ENCODE measurements at places on chromosomes 1 and 21. TPM values are rescaled to one million over a fixed set of nuclear protein-coding genes. Genes with fewer than 3 reads are reported as not detected.
A peak's percentile ranks its signal among the peaks of the same experiment; 100 is the strongest.

Gene NBPF6
- total RNA-seq = not detected

DNA sequence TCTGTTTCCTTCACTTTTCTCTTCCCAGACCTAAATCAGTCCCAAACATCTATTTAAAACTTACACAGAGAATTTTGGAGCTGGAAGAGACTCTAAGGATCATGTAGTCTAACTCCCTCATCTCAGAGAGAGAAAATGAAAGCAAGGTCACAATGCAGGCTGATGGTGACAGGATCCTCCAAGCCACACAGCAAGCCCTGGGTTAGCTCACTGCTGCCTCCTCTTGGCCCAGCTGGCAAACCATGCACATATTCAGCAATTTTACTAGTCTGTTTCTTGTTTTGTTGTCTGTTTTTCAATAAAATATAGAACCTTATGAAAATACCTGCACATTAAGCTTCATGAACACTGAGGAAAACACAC, 27.7 kb upstream of the LY9 start:
- H3K27ac ChIP-seq = peak overlapping the region; percentile 15
- H3K4me3 ChIP-seq = no peak overlapping the region
- peak; percentile 76 for DNase-seq
- no peaks in the 10 kb centered on the region for H3K36me3 ChIP-seq
- no peaks in the 10 kb centered on the region for H3K27me3 ChIP-seq

GRCh38 chr1:68464891-68465290, 15.1 kb upstream of the RPE65 start:
- H3K4me3 ChIP-seq = no peak overlapping the region
- H3K27ac ChIP-seq = no peak overlapping the region
- no peak for DNase-seq
- no peaks in the 10 kb centered on the region for H3K4me1 ChIP-seq

GRCh38 chr1:82386365-82387011, 585.8 kb downstream of the ADGRL2 start:
- no peaks in the 10 kb centered on the region for H3K4me1 ChIP-seq
- no peak overlapping the region for H3K27ac ChIP-seq

GRCh38 chr1:72397786-72398185, 115.4 kb upstream of the NEGR1 start:
- H3K36me3 ChIP-seq = no peaks in the 10 kb centered on the region
- no peaks in the 10 kb centered on the region for H3K4me1 ChIP-seq
- H3K27me3 ChIP-seq = no peaks in the 10 kb centered on the region

DNA sequence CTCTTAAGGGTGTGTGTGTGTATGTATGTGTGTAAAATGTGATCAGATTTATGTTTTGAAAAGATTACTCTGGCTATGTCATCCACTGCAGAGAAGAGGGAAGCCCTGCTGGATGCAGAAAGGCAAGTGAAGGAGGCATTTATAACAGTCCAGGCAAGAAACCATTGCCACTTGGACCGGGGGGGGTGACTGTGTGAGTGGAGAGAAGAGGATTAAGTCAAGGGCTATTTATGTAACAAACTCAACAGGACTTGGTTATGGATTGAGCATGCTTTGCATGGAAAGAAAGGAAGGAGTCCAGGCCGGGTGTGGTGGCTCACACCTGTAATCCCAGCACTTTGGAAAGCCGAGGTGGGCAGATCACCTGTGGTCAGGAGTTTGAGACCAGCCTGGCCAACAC, 143.0 kb downstream of the URB2 start:
- DNase-seq = no peak
- H3K27ac ChIP-seq = no peak overlapping the region
- H3K4me3 ChIP-seq = no peak overlapping the region
- no peaks in the 10 kb centered on the region for H3K4me1 ChIP-seq
- peaks cover 15% of the 10 kb centered on the region for H3K27me3 ChIP-seq
- H3K36me3 ChIP-seq = no peaks in the 10 kb centered on the region

- no peak overlapping the region for H3K4me3 ChIP-seq
- no peaks in the 10 kb centered on the region for H3K4me1 ChIP-seq
- H3K36me3 ChIP-seq = no peaks in the 10 kb centered on the region
Observed at GRCh38 chr1:143735764-143736461, 235.9 kb downstream of the FAM72C start.

Gene REN
- total RNA-seq = 2.4 TPM

DNA sequence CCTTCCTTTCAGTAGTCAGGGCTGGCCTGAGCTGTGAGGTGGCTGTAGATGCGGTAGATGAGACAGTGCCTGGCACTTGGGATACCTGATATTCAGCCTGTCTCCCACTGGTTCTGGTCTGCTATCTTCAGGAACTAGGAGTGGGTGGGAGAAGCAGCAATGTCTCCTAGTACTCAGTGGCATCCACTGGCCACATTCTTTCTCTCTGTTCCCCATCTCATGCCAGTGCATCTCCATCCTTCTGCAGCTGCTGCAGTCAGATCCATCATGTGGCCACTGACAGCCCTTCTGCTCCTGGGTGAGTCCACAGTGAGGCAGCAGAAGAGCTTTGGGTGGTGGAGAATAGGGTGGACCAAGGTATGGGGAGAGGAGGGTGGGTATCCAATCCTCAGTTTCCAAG, 1.1 kb downstream of the FCRLB start:
- no peak for DNase-seq
- H3K36me3 ChIP-seq = no peaks in the 10 kb centered on the region
- H3K4me1 ChIP-seq = no peaks in the 10 kb centered on the region
- H3K27me3 ChIP-seq = peaks cover 72% of the 10 kb centered on the region
- H3K27ac ChIP-seq = no peak overlapping the region
- H3K4me3 ChIP-seq = no peak overlapping the region

- no peak for DNase-seq
- H3K4me1 ChIP-seq = peaks cover 26% of the 10 kb centered on the region
- H3K27ac ChIP-seq = no peak overlapping the region
- no peak overlapping the region for H3K4me3 ChIP-seq
- H3K27me3 ChIP-seq = no peaks in the 10 kb centered on the region
Observed at GRCh38 chr1:5980314-5981008, 11.8 kb downstream of the NPHP4 start.

DNA sequence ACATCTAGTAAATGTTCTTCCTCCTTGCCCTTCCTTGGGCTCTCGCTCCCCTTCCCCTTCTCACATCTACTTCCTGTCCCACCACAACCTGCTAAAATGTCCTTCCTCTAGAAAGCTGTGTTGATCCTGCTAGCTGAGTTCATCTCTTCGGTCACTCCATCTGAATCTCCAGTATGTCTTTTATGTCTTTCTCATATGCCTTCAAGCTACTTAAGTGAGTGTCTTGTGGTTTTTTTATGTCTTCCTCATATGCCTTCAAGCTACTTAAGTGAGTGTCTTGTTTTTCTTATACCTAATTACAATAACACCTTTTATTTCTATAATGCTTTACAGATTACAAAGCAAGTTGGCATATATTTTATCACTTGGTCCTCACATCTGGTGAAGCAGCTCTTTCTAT, 33.9 kb downstream of the CSF1 start:
- H3K36me3 ChIP-seq = no peaks in the 10 kb centered on the region
- no peak overlapping the region for H3K27ac ChIP-seq
- H3K27me3 ChIP-seq = no peaks in the 10 kb centered on the region
- H3K4me3 ChIP-seq = no peak overlapping the region
- no peaks in the 10 kb centered on the region for H3K4me1 ChIP-seq

- no peak for DNase-seq
- no peak overlapping the region for H3K4me3 ChIP-seq
- no peaks in the 10 kb centered on the region for H3K27me3 ChIP-seq
- no peak overlapping the region for H3K27ac ChIP-seq
- no peaks in the 10 kb centered on the region for H3K36me3 ChIP-seq
Observed at GRCh38 chr1:172393354-172393753, 27.1 kb upstream of the C1orf105 start.

DNA sequence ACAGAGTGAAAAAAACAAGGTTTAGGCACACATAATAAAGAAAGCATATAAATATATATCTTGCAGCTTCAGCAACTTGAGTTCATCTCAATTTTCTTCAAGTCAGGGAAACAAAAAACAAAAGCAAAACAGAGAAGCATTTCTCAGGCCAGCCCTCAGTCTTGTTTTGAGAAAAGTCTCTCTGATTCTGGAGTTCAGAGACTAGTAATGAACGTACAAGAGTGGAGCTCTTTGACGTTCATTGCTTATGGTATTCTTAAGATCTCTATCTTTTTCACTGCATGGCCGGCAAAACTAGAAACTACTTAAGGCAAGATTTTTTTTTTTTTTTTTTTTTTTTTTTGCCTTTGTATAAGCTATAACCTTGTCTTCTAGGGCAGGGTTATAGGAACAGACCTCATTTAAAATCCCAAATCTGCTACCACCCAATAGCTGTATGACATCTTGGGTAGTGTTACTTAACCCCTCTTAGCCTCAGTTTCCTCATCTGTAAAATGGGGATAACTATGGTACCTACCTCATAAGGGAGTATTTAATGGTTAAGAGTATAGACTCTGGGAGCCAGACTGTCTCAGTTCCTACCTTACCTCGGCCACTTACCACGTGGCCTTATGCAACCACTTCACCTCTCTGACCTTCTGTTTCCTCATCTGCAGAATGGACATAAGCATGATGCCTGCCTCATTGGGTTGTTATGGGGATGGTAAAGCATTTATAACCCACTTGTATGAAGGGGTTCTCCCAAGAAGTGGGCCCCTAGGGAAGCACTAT, 33.6 kb downstream of the LMO4 start:
- no peaks in the 10 kb centered on the region for H3K4me1 ChIP-seq
- H3K27me3 ChIP-seq = no peaks in the 10 kb centered on the region
- H3K27ac ChIP-seq = no peak overlapping the region
- DNase-seq = no peak
- no peak overlapping the region for H3K4me3 ChIP-seq

Gene ZMYM1
- total RNA-seq = 16.1 TPM

GRCh38 chr1:226350519-226350865, 41.5 kb upstream of the LIN9 start:
- no peaks in the 10 kb centered on the region for H3K36me3 ChIP-seq
- no peaks in the 10 kb centered on the region for H3K27me3 ChIP-seq
- H3K4me1 ChIP-seq = no peaks in the 10 kb centered on the region

DNA sequence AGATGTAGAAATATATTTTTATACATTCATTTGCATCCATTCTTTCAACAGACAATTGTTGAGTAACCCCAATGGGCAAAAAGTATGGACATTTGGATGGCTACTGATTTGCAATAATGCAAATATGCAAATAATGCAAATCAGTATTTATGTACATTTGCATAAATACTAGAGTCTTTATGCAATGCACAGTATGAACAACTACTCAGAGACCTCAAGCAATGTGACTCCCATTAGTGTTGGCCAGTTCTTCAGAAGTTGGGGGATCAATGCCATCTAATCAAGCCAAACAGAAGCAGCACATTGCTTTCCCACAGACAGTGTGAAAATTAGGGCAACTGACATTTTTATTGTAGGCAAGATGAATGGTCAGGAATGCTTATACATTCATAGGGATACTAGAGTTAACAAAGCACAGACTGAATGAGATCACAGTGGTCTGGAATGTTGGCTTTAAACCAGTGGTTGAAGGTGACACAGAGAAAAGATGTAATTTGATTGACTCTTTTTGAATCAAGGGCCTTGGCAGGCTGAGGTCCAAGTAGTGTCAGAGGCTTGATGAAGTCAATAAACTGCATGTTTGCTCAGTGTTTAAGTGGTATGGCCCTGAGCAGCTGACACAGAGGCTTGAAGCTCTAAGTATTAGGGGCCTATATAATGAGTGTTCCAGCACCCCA, 256.6 kb downstream of the CTH start:
- no peak for DNase-seq
- H3K4me3 ChIP-seq = no peak overlapping the region
- no peaks in the 10 kb centered on the region for H3K27me3 ChIP-seq
- H3K36me3 ChIP-seq = no peaks in the 10 kb centered on the region
- no peak overlapping the region for H3K27ac ChIP-seq
- H3K4me1 ChIP-seq = no peaks in the 10 kb centered on the region

Gene VASH2
- total RNA-seq = 7.7 TPM

DNA sequence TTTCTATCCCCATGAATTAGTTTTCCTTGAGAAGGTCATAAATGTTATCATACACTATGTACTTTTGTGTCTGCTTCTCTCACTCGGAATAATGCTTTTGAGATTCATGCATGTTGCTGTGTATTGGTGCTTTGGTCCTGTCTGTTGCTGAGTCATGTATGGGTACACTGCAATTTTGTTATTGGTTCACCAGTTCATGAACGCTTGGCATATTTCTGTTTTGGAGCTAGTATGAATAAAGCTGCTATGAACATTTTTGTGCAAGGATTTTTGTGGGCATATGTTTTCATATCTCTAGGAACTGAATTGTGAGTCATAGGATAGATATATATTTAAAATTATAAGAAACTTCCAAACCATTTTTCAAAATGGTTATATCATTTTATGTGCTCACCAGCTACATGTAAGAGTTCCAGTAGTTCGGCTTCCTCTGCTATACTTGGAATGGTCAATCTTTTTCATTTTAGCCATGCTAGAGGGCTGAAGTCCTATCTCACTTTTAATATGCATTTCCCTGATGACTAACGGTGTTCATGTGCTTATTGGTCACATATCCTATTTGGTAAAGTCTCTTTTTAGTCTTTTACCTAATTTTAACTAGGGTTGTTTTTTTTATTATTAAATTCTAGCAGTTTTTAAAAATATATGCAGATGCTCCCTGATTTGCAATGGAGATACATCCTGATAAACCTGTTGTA, 38.2 kb downstream of the ETS2 start:
- no peaks in the 10 kb centered on the region for H3K4me1 ChIP-seq
- H3K27ac ChIP-seq = no peak overlapping the region
- H3K27me3 ChIP-seq = no peaks in the 10 kb centered on the region
- H3K36me3 ChIP-seq = no peaks in the 10 kb centered on the region
- no peak overlapping the region for H3K4me3 ChIP-seq

Gene ADORA1
- 5.5 TPM for total RNA-seq

DNA sequence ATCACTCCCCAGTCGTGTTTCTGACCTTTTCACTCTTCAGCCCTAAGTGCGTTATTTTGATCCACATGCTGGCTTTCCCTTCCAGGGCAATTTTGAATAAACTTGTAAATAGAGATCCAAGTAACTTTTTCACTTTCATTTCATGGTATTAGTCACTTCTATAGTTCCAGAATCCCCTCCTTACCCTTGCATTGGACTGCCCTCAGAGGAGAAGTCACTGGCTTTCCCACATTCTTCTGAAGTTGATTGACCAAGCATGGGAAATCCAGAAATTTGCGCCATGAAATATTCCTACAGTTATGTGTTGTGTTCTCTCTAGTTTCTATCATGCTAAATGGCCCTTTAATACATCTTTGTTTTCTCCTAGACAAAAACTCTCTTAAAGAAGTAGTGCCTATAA, 177.3 kb upstream of the GORAB start:
- no peaks in the 10 kb centered on the region for H3K36me3 ChIP-seq
- H3K4me1 ChIP-seq = no peaks in the 10 kb centered on the region
- DNase-seq = no peak
- no peaks in the 10 kb centered on the region for H3K27me3 ChIP-seq
- no peak overlapping the region for H3K4me3 ChIP-seq

GRCh38 chr1:159010391-159010790, 684 bp downstream of the IFI16 start:
- H3K4me1 ChIP-seq = peaks cover 72% of the 10 kb centered on the region

Gene FBXO2
- total RNA-seq = 8.0 TPM

DNA sequence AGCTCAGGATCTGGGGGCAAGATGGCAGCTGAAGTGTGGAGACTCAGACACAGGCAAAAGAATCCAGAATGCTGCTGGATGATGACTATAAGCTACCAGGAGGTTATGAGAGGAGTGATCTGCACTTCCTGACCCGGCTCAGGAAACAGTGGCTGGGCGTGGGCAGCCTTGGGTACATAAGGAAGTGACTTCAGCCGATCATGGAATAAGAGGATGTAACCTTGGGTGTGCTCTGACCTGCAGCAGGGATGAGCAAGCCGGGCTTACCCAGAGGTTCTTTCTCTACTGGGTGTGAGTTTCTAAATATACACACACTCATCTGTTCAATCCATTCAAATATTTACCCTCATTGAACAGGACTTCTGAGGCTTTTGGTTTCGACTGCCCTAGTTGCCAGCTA, 62.7 kb downstream of the CD34 start:
- no peak overlapping the region for H3K4me3 ChIP-seq
- H3K36me3 ChIP-seq = peaks cover 7% of the 10 kb centered on the region
- H3K4me1 ChIP-seq = peaks cover 88% of the 10 kb centered on the region
- H3K27ac ChIP-seq = peak overlapping the region; percentile 29
- no peak for DNase-seq

Gene FALEC
- total RNA-seq = not detected

Gene ADGRB2
- total RNA-seq = 6.4 TPM

Measured in left lung (tissue), 14 donors.